ENCODE measurements at places on chromosomes 4 and X. TPM values are rescaled to one million over a fixed set of nuclear protein-coding genes. Genes with fewer than 3 reads are reported as not detected.

- DNase-seq = no peak
These were observed 10.4 kb downstream of the MTMR1 start for GRCh38 chrX:150703695-150703974.

- no peak for DNase-seq
These were observed 19.8 kb upstream of the GLRA2 start for GRCh38 chrX:14509325-14510057.

- no peak for DNase-seq
These were observed 14.0 kb downstream of the DIPK2B start for GRCh38 chrX:45186643-45187026.

- DNase-seq = no peak
These were observed 55.2 kb downstream of the CLNK start for GRCh38 chr4:10629394-10629793.

DNA sequence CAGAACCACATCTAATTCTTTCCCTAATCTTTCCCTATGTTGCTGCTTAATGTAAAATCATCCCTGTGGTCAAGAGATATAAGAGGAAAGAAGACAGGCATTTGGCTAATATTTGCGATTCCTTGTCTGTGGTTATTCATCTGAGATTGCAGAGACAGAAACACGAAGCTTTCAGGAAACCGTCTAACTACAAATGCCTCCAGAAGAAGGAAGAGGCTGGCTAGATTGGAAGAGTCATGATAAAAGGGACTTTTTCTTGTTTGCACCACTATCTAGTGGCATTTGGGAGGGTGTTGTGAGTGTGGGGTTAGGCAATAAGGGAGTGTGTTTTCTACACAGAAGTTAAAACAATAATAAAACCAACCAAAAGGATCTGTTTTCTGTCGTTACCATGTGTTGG, 43.9 kb downstream of the TMEM154 start:
- DNase-seq = no peak

DNA sequence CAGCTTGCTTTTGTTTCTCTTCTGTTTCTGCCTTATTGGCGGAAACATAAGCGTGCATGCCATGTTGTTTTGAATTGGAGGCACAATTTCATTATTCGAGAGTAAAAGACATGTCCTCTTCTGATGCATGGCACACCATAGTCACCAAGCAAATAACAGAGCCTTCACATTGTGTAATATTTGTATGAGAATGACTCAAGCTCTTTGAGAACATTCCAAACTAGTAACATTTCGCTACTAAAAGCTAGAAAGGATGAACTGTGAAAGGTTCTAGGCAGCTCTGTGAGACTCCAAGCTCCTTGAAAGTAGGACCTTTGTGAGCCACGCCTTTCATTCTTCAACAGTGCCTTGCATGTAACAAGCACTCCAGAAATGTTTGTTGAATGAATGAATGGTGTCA, 9.2 kb upstream of the ANXA3 start:
- no peak for DNase-seq

DNA sequence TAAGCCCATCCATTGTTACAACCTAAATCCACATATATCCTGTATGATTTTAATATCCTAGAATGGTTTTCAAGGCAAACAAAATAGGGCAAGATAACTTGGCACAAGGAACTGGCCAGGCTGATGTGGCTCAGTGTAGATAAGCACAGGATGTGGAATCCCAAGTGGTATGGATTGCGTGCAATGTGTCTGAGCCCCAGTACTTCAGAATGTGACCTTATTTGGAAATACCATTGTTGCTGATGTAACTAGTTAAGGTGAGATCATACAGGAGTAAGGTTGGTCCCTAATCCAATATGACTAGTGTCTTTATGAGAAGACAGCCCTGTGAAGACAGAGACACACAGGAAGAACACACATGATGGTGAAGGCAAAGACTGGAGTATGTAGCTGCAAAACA, 72.4 kb downstream of the IL21 start:
- DNase-seq = no peak

- DNase-seq = no peak
These were observed 84.9 kb upstream of the SPANXB1 start for GRCh38 chrX:140917354-140918115.

DNA sequence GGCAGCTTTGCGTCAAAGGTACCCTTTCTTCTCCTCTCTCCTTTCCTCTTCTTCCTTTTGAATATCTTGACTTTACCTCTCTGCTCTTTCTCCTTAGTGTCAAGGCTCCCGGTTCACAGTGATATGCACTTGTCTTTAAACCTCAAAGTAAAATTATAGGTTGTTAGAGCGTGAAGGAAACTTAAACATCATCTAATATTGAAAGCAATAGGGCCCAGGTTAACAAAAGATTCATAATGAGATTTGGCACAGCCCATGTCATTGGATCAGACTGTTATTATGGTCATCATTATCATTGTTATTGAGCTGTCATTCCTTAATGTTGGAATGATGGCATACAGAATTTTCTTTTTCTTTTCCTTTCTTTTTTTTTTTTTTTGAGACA, 32.5 kb downstream of the FTHL17 start:
- no peak for DNase-seq

DNA sequence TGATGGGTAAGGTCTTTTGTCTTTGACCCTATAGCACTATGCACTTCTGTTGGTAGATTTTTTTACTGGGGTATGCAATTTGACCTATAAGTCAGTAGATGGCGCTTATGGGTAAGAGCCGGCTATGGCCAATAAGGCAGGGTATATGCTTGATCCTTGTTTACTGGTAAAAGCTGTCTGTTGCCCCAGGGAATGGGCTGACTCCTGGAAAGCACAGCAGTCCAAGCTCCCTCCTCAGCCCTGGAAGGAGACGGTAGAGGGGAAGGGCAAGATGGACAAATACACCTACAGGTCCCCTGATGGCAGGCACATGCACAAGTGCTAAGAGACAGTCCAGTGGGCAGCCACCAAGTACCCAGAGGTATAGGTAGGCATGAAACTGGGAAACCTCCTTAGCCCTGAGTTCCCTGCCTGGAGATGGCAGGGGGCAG, 63.7 kb downstream of the ADAMTS3 start:
- DNase-seq = no peak

- no peak for DNase-seq
These were observed 204.0 kb upstream of the PUDP start for GRCh38 chrX:7351926-7352325.

GRCh38 chr4:2487632-2488031, 18.7 kb downstream of the RNF4 start:
- no peak for DNase-seq

- DNase-seq = no peak
These were observed 30.7 kb downstream of the HS3ST1 start for GRCh38 chr4:11397819-11398610.

GRCh38 chr4:164937576-164938270, 39.7 kb downstream of the TRIM61 start:
- no peak for DNase-seq

Gene PTPN13
- polyA plus RNA-seq = 0.48 TPM

Gene FAM3A
- polyA plus RNA-seq = 36.3 TPM

Gene LINC00632
- 0.31 TPM for polyA plus RNA-seq

Gene MAOA
- polyA plus RNA-seq = 85.8 TPM

Gene FOXP3
- polyA plus RNA-seq = 0.29 TPM

Gene PCYT1B
- polyA plus RNA-seq = not detected

Gene SLITRK4
- polyA plus RNA-seq = not detected

Gene HMGN5
- 7.0 TPM for polyA plus RNA-seq

Gene ERAS
- not detected for polyA plus RNA-seq

Gene GAGE12F
- not detected for polyA plus RNA-seq
